ENCODE measurements at places on chromosomes 12 and 14.
A peak's percentile ranks its signal among the peaks of the same experiment; 100 is the strongest.

- DNase-seq = no peak
Measured at GRCh38 chr12:32651151-32651955, 27.7 kb upstream of the DNM1L start.

DNA sequence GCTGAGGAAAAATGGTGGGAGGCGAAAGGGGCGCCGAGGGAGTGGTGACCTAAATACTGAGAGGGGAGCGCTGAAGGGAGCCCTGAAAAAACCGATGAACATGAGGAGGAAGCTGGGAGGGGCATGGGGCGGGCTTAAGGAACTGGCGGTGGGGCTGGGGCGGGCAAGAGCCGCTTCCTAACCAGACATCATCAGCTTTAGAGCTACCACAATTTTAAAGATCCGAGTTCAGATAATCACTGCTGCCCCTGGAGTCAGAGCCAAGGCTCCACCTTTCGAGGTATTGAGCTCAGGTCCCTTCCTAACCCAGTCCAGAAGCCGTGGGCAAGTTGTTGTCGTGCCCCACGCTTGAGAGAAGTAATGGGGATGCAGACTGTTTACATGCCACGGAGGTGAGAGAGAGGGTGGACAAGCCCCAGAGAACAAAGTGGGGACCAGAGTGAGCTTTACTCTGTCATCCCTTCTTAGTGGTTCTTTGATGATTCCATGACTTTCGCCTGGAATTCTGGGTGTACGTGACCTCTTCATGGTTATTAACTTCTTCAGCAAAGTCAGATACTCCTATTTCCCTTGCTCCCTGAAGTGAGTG lies 393 bp downstream of the ORMDL2 start:
- no peak for DNase-seq

- DNase-seq = no peak
Measured at GRCh38 chr12:41531147-41531829, 343.2 kb downstream of the PDZRN4 start.

- no peak for DNase-seq
Measured at GRCh38 chr12:77606348-77606747, 224.3 kb upstream of the NAV3 start.

- no peak for DNase-seq
Measured at GRCh38 chr14:66345986-66346385, 140.2 kb upstream of the CCDC196 start.

DNA sequence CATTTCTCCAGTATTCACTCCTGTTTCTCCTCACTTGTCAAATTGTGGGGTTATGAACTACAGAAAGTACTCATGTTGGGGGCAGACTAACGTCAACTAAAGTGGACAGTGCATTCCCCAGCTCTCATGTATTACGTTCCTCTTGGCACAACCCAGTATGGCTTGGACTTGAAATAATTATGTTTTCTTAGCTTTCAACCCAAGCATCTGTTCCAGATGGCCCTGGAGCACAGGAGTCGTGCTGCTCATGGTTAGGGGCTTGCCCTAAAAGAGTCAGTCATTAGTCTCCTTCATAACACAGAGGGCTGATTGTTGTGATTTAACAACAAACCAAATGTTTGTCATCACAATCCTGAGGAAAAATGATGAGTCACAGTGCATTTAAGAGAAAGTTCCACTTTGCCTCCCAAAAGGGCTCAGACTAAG lies 154.4 kb downstream of the RPAP3 start:
- DNase-seq = no peak

DNA sequence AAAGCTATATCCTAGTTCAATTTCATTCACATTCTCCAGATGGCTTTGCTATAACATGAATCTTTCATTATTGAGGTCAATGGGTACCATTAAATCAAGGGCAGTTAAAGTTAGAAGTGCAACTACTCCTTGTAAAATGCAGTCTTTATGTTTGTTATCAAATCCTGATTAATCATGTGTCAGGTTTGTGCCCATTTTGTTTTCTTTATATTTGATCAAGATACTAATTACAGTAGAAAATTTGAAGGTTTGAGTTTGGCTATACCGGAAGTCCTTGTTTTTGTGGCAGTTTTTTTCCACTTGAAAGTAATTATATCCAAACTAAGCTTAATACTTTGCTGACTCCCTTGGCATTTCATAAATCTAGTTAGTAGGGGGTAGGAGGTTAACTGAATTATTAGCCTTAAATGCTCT lies 513.0 kb downstream of the DIO2 start:
- no peak for DNase-seq

- peak; percentile 68 for DNase-seq
Measured at GRCh38 chr12:100141998-100142850, 450 bp downstream of the BLTP3B start.

DNA sequence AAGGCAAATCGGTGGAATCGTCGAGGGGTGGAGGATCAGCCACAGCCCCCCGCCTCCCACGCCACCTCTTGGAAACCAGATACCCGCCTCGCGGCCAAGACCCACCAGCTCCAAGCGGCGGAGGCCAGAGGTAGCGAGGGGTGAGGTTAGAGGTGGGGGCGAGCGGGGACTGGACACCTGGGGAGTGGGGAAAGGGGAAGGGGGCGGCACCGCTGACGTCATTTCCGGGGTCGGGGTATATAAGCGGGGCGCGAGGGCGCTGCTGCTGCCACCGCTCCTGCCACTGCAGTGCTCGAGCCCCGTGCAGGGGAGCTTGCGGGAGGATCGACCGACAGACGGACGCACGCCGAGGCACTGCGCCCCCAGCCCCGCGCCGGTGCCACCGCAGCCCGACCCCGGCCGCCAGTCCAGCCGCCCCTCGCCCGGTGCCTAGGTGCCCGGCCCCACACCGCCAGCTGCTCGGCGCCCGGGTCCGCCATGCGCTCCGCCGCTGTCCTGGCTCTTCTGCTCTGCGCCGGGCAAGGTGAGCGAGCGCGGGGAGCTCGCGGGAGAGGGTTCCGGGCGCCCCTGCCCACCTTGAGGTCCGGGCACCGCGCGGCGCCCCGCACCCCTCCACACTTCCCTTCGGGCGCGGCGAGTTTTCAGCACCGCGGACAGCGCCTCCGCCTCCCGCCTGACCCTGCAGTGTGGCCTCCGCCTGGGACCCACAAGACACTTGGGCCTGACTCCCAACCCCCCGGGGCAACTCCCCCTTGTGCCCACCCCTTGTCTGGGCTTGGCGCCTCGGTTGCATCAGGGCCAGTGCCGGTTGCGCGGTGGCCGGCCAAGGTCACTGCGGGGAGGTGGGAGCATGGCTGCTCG lies at the start of gene CHGA:
Gene CHGA (plus strand): TSS at position 268 of the 861 bp plus-strand sequence. CDS start 210 bp downstream, at position 478.
- peak; percentile 54 for DNase-seq

DNA sequence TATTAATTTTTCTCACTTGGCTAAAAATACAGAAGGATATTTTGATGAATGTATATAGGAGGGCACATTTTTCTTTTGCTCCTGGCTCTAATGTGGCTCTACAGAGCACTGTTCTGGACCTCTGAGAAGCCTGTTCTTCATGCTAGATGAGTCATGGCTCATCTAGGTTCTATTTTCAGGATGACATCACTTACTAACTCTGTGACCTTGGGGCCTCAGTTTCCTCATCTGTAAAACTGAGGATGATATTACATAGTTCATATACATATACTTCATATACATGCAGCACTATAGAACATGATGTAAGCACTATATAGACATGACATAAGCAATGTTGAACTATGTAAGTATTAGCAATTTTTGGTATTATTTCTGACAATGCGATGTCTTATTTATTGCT lies 35.8 kb downstream of the SOCS2 start:
- DNase-seq = no peak

GRCh38 chr14:104428333-104428851 lies 151.2 kb upstream of the C14orf180 start:
- DNase-seq = no peak

GRCh38 chr14:88326352-88327103 lies 3.5 kb upstream of the KCNK10 start:
- no peak for DNase-seq

DNA sequence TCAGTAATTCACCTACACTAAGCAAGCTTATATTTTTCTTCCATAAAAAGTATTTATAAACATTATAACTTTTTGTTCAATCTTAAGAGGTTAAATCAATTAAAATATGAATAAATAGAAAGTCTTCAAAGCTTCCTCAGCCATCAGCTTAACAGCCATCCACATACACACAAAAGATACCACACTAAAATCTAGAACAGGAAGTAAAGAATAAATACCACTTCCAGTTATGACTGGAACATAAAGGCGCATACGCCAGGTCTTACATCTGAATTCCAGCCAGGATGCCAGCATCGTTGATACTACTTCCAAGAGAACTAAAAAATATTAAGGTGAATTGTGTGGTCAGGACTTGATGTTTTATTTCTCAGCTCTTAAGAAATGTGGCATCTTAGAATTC lies 17.0 kb downstream of the SIX1 start:
- DNase-seq = no peak

DNA sequence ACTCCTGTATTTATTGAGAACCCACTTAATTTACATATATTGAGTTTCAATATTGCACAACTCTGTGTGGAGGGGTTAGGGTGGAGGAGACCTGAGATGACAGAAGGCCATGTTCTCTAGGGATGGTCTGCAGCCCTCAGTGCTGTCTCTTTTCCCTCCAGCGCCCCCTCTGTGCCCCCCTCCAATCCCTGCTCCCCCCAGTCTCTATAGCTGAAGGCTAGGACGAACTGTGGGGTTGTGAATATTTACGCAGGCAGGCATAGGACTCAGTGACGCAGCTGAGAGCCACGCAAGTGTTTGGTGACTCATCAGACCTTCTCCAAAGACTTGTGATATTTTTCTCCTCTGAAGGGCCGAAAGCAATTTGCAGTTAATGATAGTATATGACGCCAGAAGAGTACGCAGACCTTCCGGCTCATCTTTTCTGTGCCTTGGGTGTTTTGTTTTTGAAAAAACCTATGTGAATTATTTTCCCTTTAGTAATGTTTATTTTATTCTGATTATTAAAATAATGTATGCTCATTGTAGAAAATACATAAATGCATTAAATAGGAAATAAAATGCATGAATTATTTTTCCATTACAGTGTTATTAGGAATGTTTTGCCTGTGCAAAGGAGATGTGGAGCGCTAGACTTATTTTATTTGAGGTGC lies 85.3 kb downstream of the SLC25A47 start:
- DNase-seq = no peak

All from adrenal gland (tissue), 19 donors.